ENCODE measurements at places on chromosomes 16 and 17.

GRCh38 chr17:48335858-48336500 lies 94.0 kb downstream of the SKAP1 start:
- no peak for DNase-seq

GRCh38 chr16:20846030-20846429 lies 39.7 kb downstream of the REXO5 start:
- DNase-seq: no peak

- DNase-seq: no peak
Measured at GRCh38 chr16:69073181-69073702, 32.2 kb upstream of the HAS3 start.

DNA sequence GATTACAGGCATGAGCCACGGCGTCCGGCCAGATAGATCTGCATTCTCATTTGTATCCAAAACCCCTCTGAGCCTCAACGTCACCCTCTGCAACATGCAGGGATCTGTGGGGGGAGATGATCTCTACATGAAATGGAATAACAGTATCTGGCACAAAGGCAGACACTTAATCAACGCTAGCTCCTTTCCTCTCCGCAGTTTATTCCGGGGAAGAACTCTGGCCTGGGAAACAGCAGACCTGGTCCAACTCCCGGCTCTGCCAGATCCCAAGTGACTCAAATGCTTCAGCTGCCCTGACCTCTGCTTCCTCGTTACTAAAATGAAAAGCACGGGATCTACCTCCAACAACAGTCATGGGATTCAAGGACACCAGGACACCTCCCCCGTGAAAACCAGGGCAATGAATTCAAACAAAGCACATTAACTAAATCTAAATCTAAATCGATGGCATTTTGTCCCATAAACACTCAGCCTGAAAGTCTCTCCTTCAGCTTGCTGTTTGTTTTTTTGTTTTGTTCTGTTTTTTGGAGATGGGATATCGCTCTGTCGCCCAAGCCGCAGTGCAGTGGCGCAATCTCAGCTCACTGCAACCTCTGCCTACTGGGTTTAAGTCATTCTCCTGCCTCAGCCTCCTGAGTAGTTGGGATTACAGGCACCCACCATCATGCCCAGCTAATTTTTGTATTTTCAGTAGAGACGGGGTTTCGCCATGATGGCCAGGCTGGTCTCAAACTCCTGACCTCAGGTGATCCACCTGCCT lies 78.2 kb downstream of the NXN start:
- DNase-seq: no peak

GRCh38 chr16:50396761-50397535 lies 28.2 kb upstream of the BRD7 start:
- DNase-seq: no peak

- no peak for DNase-seq
Measured at GRCh38 chr17:79141578-79142355, 67.1 kb downstream of the ENGASE start.

- DNase-seq: no peak
Measured at GRCh38 chr17:74740641-74741387, 3.8 kb downstream of the RAB37 start.

DNA sequence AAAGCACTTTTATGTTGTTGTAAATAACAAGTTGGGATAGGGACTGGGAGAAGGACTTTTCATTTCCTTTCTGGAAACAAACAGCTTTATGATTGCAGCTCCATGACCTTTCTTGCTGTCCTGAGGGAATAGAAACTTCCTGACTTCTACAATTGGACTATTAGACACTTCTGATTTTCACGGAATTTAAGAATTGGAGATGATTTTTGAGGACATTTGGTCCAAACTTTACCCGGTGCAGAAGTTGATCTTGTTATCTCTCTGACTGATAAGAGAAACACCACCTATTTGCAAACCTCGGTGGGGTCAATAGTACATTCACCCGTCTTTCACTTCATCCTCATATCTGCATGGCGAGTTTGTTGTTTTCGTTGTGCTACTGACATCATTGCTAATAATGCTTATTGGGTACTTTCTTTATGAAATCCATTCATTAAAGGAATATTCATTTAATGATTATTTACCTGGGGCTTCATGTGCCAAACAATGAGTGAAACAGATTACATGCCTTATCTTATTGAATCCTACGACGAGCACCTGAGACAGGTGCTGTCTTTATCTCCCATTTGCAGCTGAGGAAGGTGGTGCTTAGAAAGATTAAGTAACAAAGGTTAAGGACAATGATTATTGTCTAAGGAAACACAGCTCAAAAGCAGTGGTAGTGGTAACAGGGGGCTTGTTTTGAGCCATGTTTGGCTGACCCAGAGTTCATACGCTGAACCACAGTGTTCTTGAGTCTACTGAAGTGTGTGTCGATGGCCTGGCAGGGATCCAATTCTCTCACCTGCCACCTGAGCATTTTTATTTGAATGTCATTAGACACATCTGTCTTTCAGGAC lies 176.9 kb upstream of the FAM20A start:
- DNase-seq: no peak

DNA sequence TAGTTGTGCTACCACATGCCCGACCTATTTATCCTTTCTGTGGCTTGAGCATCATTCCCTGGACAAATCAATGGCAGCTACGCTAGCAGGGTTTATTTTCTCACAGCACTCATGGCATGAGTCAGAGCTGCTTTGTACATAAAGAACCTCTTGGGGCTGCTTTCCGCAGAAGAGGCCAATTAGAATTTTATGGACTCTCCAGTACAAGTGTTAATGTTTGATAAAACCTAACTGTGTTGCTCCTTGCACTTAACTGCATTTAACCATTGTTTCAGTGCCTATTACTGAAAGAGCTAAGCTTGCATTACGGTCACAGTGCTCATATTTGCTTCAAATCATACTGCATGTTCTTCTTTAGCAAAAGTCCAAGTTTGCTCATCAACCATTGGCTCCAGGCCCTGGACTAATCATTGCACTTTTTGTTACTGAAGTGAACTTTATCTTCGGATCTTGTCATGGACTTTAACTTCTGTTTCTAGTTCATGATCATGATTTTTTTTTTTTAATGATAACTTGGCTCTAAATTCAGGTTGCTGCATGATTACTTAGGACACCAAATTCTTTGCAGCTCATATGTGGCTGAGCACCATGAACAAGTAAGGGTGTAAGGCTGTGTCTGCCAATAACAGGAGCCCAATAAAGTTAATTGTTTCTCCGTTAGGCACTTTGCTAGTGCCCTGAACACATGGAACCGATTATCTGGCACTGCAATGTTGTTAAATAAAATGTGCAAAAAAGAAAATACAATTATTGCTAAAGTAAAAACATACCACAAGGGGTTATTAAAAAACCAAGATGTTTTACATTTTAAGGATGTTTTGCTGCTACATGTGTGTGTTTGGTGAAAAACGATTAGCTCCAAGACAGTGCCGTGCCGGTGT lies 492.2 kb downstream of the KCNJ2 start:
- no peak for DNase-seq

DNA sequence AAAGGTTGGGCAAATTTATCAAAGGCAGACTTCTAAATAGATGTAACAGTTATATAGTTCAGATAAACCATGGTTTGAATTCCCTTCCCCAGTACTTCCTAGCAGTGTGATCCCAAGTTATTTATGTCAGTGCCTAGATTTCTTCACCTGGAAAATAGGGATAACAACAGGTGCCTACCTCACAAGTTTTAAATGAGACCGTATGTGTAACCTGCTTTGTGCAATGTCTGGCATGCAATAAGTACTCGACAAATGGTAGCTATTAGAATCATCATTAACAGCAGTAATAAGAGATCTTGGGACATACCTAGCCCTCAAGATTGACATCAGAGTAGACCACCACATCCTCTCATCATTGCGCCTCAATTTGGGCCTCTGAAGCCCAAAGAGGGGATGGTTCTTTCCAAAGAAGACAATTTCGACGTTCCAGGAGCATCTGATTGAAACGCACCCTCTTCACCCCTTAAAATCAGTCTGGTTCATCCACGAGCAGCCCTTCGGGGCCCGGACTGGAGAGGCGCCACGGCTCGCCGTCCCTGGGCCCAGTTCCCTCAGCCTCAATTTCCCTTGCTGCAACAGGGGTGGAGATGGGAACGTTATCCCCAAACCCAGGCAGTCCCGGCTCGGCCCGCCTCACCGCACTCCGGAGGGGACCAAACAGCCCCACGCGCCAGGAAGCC lies 541 bp downstream of the ACACA start:
- no peak for DNase-seq

GRCh38 chr17:78289802-78290363 lies 58.5 kb downstream of the TMEM235 start:
- peak; percentile 85 for DNase-seq

- no peak for DNase-seq
Measured at GRCh38 chr16:4615384-4616046, 827 bp upstream of the UBALD1 start.

- DNase-seq: no peak
Measured at GRCh38 chr16:65641049-65641761, 519.3 kb upstream of the CDH11 start.

GRCh38 chr16:85697431-85697830 lies 8.7 kb upstream of the GINS2 start:
- no peak for DNase-seq

DNA sequence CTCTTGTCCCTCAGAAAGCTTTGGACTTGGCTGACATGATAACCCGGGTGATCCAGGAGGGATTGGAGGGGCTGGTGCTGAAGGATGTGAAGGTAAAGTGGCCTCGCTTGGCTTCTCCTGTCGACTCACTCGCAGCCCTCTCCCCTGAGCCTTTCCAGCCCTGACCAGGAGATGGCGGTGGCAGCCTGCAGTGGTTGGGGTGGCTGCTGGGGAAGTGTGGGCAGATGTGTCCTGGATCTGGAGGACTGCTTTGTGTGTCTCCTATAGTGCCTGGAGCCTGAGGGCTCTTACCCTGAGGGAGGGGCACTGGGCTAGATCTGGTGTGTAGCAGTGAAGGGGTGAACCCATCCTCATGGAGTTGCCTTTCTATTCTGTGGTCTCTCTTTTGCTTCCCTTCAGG lies 17.9 kb downstream of the LIG3 start:
- DNase-seq: peak; percentile 88

DNA sequence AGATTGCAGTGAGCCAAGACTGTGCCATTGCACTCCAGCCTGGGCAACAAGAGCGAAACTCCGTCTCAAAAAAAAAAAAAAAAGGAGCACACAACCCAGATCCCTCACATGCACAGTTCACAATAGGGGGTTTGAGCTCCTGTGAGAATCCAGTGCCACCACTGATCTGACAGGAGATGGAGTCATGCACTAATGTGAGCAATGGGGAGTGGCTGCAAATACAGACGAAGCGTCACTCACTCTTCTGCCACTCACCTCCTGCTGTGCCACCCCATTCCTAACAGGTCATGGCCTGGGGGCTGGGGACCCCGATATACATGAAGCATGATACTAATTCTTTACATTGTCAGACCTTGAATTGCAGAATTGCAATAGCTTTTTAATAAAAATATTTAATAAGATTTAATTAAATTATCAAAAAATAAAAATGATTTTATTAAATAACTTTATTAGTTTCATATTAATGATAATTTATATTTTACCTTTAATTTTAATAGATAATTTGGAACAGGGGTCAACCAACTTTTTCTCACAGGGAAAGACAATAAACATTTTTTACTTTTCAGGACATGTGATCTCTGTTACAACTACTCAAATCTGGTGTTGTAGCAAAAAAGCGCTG lies 171.4 kb downstream of the COPRS start:
- no peak for DNase-seq

DNA sequence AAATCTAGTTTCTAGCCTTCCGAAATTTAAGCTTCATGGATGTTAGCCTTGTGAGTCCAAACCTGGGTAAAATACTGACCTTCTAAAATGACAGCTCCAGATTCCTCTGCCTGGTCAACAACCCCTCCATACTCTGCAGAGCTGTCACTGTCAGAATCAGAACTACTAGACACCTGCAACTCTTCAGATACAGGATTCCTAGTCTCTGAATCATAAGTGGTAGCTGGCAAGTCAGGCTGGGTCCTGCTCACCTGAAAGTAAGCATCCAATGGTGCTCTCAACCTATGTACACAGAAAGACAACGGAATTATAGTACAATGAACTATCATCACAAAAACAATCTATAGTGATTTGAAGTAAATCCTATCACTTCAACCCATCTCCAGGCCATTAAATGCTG lies 14.8 kb downstream of the RFWD3 start:
- no peak for DNase-seq

- DNase-seq: no peak
Measured at GRCh38 chr17:47763913-47764582, 31.0 kb downstream of the TBX21 start.

DNA sequence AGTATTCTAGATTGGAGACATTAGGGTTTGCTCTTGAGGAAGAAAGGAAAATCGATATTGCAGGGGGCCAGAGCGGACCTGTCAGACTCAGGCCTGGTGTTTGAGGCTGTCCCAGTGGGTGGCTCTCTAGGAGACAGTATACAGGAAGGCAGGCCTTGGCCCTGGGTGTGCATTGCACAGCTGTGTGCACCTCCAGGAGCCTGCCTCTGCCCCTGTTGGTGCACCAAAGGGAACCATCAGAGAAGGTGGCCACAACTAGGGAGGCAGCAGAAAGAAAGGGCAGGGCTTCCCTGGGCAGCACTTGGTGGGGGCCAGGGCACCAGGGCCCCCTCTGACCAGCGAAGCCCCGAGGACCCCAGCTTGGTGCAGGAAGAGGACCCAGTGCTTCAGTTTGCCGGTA lies 188.0 kb downstream of the NTN1 start:
- DNase-seq: no peak

DNA sequence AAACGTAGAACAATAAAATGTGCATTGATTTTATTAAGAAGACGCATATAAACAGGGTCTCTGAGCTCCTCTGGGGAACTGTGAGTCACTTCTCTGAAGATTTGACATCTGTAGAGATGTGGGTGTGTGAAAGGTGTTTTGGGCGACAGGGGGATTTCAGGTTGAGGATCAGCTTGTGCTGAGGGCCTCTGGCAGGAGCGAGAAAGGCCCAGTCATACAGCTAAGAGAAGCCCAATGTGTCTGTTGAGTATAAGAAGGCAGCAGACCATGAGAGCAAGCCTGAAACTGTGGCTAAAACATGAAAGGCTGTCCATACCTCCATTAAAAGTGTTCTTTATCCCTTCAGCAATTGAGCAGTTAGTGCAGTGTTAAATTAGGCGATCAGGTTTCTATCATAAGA lies 406.5 kb upstream of the MON1B start:
- DNase-seq: no peak

DNA sequence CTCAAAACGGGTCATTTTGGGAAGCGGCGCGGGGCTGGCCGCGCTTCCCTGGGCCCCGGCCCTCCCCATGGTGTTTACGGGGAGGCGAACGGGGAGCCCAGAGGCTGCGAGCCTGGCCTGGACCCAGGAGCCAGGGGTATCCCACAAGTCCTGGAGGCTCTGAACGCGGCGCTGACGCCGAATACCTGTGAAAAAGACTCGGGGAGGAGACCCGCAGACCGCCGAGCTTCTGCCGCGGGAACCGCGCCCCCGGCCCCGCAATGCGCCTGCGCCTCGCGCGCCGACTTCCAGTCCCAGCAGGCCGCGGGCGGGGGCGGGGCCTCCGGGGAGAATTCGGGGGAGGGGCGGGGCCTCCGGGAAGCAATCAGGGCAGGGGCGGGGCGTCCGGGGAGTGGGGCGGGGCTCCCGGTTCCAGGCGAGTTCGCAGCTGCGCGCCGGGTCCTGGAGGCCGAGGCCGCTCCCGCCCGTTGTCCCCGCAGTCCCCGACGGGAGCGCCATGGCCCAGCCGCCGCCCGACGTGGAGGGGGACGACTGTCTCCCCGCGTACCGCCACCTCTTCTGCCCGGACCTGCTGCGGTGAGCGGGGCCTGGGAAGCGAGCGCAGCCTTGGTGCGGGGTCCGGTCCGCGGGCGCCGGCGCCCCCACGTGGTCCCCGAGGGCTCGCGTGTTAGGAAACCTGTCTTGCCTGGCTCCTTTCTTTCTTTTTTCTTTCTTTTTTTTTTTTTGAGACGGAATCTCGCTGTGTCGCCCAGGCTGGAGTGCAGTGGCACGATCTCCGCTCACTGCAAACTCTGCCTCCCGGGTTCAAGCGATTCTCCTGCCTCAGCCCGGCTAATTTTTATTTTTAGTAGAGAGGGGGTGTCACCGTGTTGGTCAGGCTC lies at the start of gene DECR2:
Gene DECR2, plus strand, starts transcription at position 418 of the 881 bp plus-strand sequence. Its CDS starts 79 bp downstream, at position 497.
- DNase-seq: peak; percentile 98
